ENCODE measurements at places on chromosomes 12 and 14.

GRCh38 chr14:32311294-32312009 is 17.6 kb upstream of the AKAP6 start:
- no peak for DNase-seq

DNA sequence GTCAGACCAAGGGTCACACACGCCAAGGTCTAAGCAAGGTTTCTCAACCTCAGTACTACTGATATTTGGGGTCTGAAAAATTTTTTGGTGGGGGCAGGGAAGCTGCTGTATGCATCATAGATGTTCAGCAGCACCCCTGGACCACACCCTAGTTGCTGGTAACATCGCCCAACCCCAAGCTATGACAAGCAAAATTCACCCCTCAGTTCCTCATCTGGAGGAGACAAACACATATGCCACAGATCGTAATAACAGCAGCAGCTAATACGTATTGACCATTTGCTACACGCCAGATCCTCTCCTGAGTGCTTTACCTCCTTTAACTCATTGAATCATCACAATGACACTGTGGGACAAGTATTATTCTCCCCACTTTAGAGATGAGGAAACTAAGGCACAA is 46.4 kb downstream of the ACTN1 start:
- DNase-seq: no peak

- no peak for DNase-seq
Measured at GRCh38 chr12:104307655-104308000, 4.1 kb downstream of the EID3 start.

GRCh38 chr14:86944434-86944833 is 1048.5 kb downstream of the GALC start:
- DNase-seq: no peak

DNA sequence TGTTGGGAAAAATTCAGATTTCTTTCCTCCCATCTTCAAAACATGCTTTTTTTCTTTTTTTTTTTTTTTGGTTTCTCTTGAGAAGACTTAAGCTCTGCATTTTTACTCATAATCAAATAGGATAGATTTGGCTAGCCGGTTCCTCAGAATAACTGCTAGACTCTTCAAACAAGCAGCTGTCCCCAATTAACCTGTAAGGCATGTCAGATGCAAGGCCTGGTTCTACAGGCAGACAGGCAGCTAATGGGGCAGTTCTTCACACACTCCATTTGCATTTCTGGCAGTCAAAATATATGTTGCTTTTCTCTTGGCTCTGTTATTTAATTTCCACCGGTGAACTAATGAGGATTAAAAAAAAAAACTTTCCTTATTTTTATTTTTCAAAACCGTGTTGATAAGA is 228.0 kb upstream of the ATP2B1 start:
- DNase-seq: no peak

- DNase-seq: no peak
Measured at GRCh38 chr14:61972711-61973110, 210.5 kb downstream of the SNAPC1 start.

DNA sequence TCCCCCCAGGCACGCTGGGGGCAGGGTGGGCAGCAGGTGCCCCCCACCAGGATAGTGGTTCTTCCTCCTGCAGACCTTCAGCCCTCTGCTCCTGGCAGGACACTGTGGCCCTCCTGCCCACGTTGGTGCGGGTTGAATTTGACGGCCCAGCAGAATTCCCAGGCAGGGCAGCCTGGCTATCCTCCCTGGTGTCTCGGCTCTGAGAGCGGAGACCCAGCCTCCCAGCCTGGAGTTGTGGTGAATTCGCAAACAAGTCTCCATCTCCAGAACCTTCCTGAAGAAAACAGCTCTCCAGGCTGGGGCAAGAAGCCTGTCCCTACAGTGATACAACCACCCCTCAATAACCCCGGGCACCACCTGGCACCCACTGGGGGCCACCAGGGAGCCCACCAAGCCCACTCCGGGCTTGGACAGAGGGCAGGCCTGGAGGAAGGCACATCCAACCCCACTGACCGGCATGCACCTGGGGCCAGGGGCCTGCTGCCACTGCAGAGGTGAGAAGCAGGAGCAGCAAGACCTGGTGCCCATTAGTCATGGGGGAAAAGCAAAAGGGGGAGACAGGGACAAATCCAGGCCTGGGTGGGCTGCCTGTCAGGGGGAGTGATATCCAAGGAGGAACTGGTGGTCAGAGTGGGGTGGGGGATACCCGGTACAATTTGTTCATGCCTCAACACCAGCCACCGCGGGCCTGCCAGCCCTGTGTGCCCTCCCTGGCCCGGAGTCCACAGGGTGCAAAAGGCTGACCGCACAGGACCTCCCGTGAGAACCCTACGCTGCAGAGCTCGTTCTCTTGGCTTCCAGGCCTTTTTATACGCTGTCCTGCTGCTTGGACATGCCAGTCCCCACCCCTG is 3.6 kb downstream of the ANKRD9 start:
- no peak for DNase-seq

DNA sequence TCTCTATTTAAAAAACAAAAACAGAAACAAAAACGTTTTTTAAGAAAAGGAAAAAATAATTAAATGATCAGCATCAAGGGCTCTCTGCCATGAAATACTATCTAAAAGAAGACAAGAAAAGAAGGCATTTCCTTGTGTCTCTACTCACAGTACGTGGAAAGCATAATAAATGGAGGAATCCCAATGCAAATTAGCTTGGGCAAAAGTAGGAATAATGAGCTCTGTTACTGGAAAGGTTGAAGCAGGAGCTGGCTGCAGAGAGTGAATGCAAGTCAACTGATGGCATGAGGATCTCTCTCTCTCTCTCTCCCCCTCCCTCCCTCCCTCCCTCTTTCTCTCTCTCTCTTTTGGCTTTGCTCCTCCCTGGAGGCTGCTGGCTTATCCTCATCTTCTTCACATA is 85.9 kb downstream of the TBX3 start:
- DNase-seq: no peak

- no peak for DNase-seq
Measured at GRCh38 chr12:38711054-38711453, 194.3 kb downstream of the CPNE8 start.

DNA sequence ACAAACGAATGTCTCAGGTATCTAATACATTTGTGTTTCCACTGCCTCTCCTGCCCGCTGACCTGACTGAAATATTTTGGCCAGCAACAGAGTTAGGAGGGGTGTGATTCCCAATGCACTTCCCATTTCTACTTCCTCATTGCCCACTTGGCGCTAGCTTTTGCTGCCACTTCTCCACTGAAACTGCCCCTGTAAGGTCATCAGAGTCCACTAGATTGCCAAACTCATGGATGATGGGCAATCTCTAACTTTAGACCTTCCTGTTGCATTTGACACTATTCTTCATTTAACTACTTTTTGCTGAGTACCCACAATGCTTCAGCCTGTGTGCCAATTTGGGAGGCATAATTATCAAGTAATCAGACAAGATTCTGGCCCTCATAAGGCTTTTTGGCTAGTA is 40.8 kb downstream of the GPR65 start:
- DNase-seq: no peak

DNA sequence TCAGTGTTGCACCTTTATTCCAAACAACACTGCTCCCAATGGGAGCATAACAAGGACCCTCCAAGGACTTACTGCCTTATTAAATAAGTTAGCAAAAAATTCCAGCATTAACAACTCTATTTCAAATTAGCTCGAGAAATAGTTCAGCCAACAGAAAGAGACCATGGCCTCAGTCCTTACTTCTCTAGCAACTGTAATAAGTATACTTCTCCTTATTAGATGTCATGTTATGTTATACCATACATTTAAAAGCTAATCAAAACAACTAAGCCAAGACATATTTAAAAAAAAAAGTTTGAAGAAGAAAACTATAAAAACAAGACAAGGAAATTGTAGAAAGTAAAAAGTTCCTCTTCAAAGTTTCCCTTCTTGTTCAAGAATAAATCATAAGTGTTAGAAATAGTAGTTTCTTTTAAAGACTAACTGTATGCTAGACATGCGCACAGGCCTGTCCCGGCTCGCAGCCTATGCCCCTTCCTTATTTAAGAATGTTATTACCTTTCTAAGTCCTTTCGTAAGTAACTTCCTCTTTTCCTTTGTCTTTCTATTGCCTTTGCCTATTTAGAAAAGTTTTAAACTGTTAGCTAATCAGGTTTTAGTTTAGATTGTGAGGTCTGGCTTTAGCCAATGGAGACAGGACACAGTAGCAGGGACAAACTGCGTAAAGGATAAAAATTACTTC is 68.6 kb downstream of the RESF1 start:
- no peak for DNase-seq

- DNase-seq: no peak
Measured at GRCh38 chr12:47995981-47996401, 8.3 kb downstream of the COL2A1 start.

DNA sequence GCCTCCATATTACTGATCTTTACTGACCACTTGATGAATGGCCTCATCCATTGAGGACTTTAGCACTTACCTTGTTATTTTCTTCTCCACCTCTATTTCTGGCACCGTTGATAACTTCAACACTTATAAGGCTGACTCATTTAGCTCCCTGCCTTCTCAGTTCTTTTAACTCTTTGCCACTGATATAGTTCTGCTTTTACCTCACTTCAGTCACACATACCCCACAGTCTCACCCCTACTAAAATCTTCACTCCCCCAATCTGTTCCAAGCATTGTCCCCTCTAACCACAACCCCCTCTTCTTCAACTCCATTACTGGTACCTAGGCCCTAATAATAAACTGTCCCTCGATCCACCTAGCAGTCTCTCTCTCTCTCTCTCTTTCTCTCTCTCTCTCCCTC is 141.0 kb downstream of the PAH start:
- no peak for DNase-seq

DNA sequence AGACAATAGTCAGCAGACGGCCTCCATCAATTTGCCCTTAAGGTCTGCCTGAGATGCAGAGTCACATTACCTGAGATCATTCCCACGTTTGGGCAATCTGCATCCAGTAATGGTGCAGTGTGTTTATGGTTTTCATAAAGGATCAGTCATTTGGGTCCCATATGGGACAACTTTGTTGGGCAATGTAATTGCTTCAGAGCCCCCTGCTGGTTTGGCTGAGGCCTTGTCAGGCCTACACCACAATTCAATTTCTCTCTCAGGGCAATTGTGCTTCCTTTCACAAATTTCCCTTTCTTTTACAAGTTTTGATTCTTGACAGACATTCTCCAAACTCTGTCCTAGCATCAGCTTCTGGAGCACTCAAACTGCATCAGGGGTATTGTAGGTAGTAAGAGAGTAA is 191.2 kb upstream of the SSTR1 start:
- DNase-seq: no peak

- DNase-seq: peak; percentile 60
Measured at GRCh38 chr14:72516936-72517700, 376.8 kb downstream of the DPF3 start.

DNA sequence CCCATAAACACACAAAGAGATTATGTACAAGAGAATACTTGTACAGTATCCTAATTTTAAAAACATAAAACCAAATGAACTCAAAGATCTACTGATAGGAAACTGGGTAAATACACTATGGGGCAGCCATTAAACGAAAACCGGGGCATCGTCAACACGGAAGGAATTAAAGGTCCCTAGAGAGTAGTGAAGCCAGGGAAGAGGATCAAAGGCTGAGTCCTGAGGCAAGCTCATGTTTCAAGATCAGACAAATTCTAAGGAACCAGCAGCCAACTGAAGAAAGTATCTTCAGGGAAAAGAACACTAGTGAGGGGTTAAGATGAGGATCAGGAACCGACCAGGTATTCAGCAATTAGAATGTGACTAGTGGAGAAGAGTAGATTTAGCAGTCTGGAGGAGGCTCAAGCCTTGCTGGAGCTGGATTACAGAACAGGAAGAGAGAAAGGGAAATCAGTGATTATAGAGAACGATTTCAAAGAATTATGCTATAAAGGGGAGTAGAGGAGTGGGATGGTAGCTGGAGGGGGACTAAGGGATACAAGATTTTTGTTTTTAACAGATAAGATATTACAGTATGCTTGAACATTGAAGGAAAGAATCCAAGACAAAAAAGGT is 23.7 kb downstream of the SEL1L start:
- DNase-seq: no peak

DNA sequence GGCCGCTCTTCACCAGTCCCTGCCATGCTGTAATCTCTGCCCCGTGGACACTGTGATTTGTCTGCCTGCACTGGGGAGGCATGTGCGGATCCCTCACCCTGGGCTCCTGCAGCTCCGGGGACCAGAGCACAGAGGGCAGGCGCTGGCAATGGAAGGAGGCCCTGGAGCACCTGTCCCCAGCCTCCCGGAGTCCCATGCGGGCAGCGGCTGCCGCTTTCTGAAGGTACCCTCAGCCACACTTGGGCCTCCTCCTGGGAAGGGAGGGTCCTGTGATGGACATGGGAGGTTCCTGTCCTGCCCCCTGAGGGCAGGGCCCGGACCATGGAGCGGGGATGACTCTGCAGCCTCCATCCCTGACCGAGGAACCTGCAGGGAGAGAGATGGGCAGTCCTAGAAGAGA is 297.4 kb upstream of the SFSWAP start:
- DNase-seq: no peak
